Activated CD4-positive, alpha-beta memory T cell treated with anti-CD3 and anti-CD28 coated beads for 36 hours (primary cell): ENCODE measurements at places on chromosomes 6 and 20.

DNA sequence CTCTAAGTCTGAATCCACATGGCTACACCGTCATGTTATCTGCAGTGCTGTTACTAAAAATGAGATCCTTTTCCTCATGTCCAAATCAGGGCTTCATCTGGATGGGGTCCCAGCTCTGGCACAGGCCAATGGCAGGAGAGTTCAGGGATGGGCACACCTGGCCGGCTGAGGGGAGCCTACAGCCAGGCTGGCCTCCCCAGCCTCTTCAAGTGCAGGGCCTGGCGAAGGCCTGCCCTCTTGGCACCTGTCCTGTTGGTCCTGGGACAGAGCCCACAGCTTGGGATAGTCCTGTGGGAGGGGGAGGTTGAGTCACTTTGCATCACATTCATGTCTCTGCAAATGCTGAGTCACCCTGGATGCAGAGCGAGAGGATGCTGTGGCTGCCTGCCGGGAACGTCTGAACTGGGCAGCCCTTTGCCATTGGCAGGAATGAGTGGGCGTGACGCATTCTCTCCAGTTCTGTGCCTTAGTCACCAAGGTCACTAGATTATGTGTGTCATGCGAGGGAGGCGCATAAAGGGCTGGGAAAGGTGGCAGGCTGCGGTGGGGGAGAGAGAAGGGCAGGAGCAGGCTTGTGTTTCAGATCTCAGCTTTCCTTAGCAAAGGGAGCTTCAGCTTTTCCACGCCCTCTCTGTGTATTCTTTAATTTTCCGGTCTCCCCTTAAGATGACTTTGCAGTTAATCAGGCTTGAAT is 223.2 kb upstream of the ECI2 start:
- DNase-seq, result peak; percentile 80

DNA sequence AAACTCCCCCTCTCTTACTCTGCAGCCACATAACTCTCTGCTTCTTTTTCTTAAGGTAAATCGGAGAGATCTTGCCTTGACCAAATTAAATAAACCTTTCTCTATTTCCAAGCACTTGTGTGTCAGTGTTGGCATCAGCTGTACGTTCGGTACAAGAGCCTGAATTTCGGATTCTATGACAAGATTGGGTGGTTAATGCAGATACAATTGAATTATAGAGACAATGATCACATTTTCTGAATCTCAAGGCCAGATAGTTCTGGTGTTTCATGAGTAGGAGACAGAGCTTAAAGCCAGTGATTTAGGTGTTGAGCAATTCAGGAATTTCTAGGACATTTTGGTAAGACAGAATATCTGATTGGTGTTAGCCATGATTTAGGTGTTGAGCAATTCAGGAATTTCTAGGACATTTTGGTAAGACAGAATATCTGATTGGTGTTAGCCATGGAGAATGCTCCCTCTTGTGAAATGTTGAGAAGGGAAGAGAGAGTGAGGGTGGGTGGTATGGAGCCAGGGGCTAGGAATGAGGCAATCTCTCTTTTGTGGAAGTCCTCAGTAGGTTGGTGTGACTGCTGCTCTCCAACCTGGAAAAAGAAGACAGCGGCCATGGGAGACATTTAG is 5.1 kb downstream of the SPINT3 start:
- no peak for DNase-seq

- no peak for DNase-seq
These were observed 13.8 kb upstream of the VIP start for GRCh38 chr6:152736687-152737273.

DNA sequence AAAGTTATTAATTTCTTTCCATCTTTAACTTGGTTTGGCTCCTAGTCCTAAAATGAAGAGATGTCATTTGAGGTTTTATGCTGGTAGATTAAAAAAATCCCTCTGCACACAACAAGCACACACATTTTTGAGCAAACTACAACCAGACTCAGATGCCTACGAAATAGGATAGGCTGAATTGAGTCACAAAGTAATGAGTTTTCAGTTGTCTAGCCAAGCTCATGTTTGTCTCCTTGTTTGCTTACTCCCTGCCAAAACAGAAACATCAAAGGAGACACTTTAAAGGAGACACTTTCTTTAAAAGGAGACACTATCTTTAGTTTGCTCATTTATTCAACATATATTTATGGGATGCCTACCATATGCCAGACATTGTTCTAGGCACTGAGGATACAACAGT is 56.2 kb downstream of the TPBG start:
- DNase-seq, result no peak

- no peak for DNase-seq
These were observed 10.2 kb upstream of the KIF16B start for GRCh38 chr20:16583474-16583873.

DNA sequence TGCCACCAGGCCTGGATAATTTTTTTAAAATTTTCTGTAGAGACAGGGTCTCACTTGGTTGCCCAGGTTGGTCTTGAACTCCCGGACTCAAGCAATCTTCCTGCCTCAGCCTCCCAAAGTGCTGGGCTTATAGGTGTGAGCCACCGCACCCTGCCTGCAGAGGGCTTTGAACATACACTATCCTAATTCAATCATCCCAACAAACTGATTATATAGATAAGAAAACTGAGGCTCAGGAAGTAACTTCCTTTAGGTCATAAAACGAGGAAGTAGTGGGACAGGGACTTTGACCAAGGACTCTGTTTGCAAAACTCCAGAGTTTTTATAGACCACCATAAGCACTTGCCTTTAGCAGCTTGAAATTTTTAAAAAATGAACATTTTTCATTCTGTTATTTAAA is 5.0 kb upstream of the BANF2 start:
- DNase-seq, result no peak

DNA sequence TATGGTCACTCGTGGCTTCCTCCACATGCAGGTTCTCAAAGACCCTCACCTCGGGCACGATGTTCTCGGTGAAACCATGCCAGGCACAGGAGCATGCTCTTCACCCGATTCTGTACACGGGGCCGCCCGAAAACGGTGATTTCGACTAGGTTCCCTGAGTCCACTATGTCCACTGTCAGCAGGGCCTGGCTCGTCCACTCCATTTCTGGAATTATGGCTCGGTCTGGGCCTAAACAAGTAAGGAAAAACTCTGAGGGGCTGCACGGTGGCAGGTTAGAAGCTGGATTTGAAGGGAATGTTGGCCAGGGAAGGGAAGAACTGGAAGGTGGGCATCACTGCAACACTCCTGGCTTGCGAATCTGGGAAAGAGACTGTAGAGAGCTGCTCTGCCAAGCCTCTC is 540 bp downstream of the OOEP start:
- no peak for DNase-seq

DNA sequence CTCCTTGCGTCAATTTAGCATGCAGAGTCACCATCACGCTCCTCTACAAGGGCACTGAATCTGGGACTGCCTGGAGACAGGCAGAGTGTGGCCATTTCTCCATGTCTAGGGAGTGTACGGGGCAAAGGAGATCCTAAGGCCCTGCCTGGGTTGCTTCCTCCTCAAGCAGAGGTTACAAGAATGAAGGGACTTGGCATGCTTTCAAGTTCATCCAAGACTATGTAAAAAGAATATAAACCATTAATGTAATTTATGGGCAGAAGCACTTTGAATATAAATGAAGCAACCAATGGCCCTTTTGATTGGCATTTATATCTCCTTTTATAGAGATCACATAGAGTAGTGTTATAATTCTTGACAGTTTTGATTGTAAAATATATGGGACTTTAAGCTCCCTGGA is 137.5 kb downstream of the BTBD3 start:
- no peak for DNase-seq

DNA sequence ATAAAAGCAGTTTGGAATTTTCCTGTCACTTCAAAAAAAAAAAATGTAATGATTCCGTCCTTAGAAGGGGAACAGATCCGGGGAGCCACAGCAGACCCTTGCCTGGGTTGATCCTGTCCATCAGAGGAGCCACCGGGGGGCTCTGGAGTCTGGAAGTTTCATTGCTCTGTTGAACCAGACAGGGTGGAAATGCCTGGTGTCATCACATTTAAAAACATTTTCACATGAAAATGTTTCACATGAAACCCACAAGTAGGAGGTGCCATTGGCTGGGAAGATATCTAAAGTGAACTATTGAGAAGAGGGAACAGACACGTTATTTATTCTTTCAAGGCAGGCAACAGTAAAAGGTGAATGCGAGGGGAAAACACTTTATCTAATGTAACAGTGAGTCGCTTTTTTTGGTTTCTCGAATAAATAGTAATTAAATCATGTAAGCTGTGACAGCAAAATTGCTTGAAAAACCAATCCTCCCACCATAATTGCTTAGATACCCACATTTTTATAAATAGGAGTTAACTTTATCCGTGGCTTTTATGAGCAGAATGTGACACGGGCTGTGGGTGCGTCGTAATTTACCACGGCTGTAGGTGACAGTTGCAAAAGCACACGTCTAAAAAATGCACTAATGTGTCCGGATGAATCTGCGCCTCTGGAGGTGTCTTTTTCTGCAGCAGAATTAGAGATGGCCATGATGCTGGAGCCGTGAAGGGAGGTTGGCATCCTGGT is 323.4 kb downstream of the TAF4 start:
- no peak for DNase-seq

GRCh38 chr6:141133836-141134235 is 998.9 kb upstream of the GJE1 start:
- no peak for DNase-seq

- DNase-seq, result no peak
These were observed 8.5 kb upstream of the VSTM2L start for GRCh38 chr20:37894454-37894853.

DNA sequence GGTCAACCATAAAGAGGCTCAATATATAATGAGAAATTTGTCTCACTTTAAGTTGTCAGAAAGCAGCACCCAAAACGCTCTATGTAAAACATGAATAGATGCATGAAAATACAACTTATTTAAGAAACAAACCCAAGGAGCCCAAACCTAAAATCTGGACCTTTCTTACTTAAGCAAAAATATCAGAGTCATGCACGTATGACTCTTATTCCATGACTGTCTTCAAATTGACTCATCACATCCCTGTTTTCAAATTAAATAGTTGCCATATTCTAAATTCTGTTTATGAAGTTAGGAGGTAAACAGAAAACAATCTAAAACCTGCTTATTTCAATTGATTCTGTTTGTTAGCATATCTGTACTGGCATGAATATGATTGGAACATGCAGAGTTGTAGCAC is 42.1 kb downstream of the ANKRD6 start:
- DNase-seq, result no peak

- no peak for DNase-seq
These were observed 40.9 kb upstream of the FAM83D start for GRCh38 chr20:38885357-38885756.

GRCh38 chr6:157756708-157757429 is 66.2 kb upstream of the SNX9 start:
- DNase-seq, result peak; percentile 91

DNA sequence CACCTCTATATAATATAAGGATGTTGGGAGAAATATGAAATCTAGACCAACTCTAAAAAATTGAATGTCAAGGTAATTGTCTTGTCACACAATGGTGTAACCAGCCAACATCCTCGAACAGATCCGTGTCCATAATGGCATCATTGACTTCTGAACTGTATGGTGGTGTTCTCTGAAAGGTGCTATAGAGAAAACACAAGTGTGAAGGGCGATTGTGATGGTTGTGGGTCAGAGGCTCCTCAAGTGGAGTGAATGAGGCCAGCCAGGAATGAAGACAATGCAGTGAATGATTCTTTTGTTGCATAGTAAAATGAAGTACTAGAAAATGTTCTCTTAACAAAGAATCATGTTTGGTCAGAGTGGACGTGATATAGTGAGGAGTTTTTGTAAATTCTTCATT is 58.3 kb downstream of the CARMIL1 start:
- DNase-seq, result no peak

DNA sequence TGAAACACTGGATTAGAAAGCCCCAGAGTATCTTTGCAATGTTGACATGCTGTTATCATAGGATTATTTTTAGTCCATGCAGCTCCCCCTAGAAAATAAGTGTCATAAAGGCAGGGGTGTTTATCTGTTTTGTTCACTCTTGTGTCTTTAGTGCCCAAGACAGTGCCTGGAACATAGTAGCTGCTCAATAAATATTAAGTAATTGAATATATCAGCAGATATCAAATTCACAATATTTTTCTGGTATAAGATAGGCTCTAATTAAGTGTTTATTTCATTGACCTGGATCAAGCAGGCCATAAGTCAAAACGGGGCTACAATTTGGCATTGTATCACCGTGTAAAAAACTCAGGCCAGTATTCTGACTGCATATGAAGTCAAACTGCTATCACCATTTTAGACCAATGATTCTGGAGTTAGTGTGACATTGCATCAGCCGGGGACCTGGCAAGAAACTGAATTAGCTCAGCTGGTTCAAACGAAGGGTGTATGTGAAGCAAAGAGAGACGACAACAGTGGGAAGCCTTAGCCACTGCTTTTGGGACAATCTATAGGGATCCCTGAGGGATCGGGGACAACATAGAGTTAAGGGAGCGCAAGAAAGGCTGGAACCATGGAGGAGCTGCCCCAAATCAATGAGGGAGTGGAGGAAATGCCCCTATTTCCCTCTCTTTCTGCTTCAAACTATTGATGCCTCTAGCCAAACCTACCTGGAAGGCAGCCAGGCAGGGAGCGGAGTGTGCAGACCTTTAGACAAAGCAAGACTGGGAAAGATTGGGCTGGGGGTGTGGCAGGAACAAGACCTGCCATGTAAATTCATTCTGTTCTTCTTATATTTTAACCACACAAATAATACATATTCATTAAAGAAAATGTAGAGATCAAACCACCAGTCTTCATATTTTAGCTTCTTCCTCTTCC is 112.2 kb downstream of the PLEKHG1 start:
- DNase-seq, result no peak

DNA sequence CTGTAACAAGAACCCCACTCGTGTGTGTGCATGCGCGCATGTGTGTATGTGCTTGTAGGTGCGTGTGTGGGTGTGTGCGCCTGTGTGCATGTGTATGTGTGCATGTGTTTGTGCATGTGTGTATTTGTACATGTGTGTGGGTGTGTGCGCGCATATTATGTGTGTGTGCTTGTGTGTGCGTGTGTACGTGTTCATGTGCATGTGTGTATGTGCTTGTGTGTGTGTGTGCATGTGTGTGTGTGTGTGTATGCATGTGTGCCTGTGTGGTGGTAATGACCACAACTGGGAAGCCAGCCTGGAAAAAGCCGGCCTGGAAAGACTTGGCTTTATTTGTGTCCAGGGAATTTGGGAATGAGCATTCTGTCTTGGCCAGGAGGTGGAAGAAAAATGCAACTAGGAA is 157.5 kb downstream of the PAX1 start:
- no peak for DNase-seq

DNA sequence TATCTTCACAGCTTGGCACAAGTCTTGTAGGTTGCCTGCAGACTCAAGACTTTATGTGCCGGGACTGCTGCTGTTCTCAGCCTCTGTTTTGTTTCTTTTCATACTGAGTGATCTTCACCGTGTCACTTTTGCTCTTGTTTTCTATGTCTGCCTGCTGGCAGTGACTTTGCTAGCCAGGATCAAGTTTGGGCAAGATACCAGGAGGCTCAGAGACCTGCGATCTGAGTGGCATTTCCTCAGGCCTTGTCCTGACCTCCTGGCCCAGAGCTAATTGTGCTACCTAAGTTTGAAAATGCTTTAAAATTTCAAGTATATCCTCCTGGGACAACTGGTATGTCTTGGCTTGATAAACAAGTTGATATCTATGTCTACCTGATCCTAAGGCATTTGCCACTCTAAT is 57.2 kb downstream of the DOK5 start:
- DNase-seq, result no peak
